ENCODE measurements at places on chromosomes 2 and 18.
A peak's percentile ranks its signal among the peaks of the same experiment; 100 is the strongest.

GRCh38 chr2:29520001-29520400 lies 401.4 kb downstream of the ALK start:
- DNase-seq: no peak

GRCh38 chr18:44533071-44533470 lies 147.6 kb upstream of the SETBP1 start:
- no peak for DNase-seq

DNA sequence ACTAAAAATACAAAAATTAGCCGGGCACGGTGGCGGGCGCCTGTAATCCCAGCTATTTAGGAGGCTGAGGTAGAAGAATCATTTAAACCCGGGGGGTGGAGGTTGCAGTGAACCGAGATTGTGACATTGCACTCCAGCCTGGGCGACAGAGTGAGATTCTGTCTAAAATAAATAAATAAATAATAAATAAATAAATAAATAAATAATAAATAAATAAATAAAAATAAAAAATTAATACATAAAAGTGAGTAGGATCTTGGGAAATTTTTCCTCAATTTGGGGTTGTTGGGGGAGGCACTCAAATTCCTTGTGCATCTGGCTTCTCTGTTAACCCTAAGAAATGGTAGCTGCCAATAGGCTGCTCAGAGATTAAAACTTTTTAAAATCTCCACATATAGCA lies 20.3 kb upstream of the FOXI3 start:
- DNase-seq: no peak

GRCh38 chr2:86697551-86698104 lies 22.5 kb upstream of the RMND5A start:
- no peak for DNase-seq

DNA sequence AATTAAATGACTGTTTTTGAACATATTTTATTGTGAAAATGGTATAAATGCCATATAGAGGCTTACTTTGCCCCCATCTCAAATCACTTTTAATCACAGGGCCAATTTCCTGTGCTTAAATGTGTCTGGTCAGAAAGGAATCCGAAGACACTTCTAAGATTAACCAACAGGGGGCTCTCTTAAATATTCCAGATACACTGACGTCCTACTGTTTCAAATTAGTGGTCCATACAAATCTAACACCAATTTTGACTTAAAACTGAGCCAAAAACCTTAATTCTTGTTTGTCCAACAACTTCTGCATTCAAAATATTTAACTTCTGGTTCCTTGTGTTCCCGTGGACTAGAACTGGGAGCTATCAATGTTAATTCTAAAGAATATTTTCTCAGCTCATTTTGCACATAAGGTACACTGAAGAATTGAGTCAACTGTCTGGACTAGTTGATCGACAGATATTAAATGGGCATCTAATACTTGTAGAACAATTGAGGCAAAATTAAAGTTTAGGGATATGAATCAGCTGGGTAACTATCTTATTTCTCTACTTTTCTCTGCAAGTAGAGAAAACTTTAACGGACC lies 557.5 kb downstream of the ARHGAP15 start:
- DNase-seq: peak; percentile 32

DNA sequence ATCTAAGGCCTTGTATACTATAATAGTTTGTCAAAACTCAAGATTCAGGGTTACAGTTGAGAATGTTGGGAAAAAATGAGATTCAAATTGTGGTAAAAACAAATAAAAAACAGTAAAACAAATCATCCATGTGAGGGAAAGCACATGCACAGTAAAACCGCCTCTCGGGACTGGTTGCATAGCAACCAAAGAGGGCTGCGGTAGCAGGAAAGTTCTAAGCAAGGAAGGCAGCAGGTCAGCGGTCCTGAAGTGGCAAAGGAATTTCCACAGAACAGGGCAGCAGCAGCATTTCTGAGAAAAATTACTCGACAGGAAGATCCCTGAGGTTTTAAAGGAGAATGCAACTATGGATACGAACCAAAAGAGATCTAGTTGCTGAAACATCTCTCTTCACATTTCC lies 93.7 kb downstream of the DYNAP start:
- no peak for DNase-seq

DNA sequence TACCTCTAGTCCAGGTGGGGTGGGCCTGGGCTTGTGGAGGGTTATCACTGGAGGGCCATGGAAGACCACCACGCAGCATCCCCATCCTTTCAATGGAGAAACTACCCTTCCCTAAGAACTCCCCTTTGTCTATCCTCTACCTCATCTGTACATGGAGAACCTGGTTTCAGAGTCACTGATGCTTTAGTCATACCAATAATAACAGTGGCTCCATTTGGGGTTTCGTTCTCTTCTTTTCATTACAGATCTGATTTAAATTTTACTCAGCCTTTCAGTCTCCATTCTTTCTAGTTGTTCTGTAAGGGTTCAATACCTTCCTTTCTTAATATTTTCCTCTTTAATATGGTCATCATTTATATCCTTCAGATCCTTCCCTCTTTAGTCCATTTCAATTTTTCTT lies 54.6 kb upstream of the ZFP36L2 start:
- no peak for DNase-seq

GRCh38 chr2:29039718-29040480 lies 34.4 kb downstream of the PCARE start:
- no peak for DNase-seq

DNA sequence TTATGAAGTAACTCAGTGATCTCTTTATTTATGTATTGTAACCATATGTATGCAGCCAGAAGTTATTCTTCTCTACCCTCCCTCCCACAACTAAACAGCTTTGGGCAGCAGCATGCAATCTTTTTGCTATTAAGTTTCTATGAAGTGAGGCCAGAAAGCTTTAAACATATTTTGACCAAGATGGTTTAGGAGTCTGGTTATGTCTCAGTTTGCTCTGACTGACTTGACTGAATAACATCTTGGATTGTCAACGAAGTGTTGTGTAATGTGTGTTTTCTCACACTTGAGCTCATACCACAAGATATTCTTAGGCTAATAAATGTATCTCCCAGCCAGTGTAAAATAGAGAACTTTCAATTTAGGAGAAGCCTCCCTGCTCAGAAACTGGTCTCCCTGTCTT lies 104.3 kb downstream of the TTC27 start:
- DNase-seq: no peak

- no peak for DNase-seq
Measured at GRCh38 chr2:177201919-177202346, 10.7 kb upstream of the HNRNPA3 start.

- no peak for DNase-seq
Measured at GRCh38 chr2:23578964-23579671, 194.1 kb downstream of the KLHL29 start.

- DNase-seq: no peak
Measured at GRCh38 chr2:39685126-39685525, 19.4 kb downstream of the TMEM178A start.

- no peak for DNase-seq
Measured at GRCh38 chr2:60386436-60386835, 167.0 kb downstream of the BCL11A start.

GRCh38 chr2:203799908-203800307 lies 67.7 kb upstream of the CTLA4 start:
- DNase-seq: no peak

- DNase-seq: no peak
Measured at GRCh38 chr2:68172521-68172920, 14.8 kb downstream of the PNO1 start.

- no peak for DNase-seq
Measured at GRCh38 chr2:239114119-239114581, 266.3 kb downstream of the TWIST2 start.

GRCh38 chr2:231325826-231326225 lies 69.7 kb upstream of the B3GNT7 start:
- DNase-seq: no peak

GRCh38 chr2:235263205-235264120 lies 230.4 kb upstream of the AGAP1 start:
- DNase-seq: no peak

GRCh38 chr2:84115173-84115857 lies 343.8 kb downstream of the SUCLG1 start:
- no peak for DNase-seq

GRCh38 chr2:54065411-54065810 lies 50.0 kb upstream of the ACYP2 start:
- no peak for DNase-seq

DNA sequence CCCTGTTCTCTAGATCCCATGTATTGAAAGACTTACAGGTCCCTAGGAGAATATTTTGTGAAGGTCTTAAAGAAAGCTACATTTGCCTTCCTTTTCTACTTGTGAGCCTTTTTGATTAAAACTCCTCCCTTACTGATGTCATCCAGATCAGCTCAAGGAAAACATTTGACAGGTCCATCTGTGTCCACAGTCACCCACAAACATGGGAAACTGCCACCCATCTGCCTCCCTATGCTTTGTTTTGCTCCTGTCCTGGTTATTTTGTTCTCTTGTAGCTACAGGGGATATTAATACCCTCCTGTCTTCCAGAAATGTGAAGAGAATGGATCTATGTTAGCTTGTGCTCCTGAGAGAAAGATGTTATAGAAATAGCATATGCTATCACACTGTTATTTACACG lies 203.6 kb upstream of the GALNT5 start:
- DNase-seq: no peak

DNA sequence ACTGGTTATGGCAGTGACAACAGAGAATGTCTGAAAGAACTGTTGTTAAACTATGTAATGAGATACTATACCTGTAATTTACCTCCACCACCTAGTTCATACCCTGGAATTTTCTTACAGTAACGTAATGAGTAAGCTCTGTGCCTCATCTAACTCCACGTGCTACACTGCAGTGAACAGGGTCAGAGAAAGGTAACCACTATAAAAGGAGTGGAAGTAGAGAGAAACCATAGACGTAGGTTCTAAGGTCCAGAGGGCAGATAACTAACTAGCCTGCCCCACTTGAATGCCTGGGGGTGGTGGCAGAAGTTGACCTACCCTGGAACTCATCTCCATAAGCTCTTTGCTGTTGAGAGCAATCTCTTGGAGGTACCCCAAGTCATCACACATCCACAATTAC lies 32.0 kb upstream of the B4GALT6 start:
- no peak for DNase-seq

DNA sequence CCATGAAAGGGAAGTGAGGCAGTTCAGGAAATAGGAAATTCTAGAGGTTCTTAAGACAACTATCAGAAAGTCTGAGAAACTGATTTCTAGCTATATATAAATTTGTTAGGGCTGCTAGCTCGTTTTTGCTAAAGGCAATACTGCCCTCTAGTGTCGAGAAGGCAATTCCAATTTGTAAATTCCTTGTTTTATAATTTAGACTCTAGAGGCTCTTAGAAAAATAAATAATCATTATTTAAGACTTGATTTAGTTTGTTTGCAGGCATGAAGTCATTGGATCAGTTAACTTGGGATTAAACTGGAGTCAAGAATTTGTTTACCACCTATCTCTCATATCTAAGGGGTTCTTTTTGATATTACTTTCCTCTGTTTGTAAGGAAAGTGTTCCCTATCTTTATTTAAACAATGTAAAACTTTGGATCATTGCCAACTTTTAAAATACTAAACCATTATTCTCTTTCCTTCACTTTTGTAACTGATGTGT lies 66.2 kb downstream of the ACVR2A start:
- peak; percentile 1 for DNase-seq

GRCh38 chr2:20129331-20130159 lies 78.1 kb upstream of the LAPTM4A start:
- no peak for DNase-seq

DNA sequence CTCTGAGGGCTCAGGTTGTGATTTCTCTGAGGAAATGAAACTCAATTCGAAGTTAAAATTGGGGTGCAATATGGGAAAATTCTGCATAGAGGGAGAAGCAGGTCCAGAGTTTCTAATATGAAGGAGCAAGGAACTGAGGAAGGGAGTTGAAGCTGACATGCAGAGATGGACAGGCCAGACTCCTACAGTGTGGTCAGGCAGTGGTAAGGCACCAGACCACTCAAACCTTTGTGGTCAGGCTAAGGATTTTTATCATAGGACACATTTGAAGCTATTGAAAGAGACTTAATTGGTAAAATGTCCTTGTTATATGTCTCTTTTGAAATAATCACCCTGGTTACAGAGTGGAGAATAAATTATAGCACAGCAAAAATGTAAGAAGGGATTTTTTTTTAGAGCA lies 1074.8 kb upstream of the CDH2 start:
- no peak for DNase-seq

DNA sequence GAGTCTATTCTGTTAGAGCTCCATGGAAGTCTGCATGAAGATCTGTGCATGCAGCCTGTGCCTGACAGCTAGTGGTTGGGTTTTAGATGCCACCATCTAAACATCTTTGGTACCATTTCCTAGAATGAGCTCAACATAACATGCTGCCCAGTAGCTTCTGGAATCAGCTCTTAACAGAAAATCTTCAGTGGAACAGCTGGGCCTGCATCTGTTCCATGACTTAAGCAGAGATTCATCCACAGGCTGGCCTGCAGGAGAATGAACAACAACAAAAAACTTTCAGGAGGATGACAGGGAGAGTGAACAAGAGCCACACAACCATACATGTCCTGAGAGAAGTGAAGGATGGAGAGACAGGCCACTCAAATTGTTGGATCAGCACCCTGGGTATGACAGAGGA lies 316.6 kb downstream of the RDH14 start:
- no peak for DNase-seq
